Activated naive CD4-positive, alpha-beta T cell treated with anti-CD3 and anti-CD28 coated beads, Interleukin-2, amount 50 U/mL, for 72 hours (primary cell): ENCODE measurements at places on chromosomes 1 and 21. TPM values are rescaled to one million over a fixed set of nuclear protein-coding genes. Genes with fewer than 3 reads are reported as not detected.

The WNT3A gene
- total RNA-seq: 0.08 TPM

The GPR37L1 gene
- total RNA-seq: not detected

The KCNH1 gene
- total RNA-seq: not detected

The IRF6 gene
- total RNA-seq: 1.0 TPM

The TMOD4 gene
- 0.78 TPM for total RNA-seq

The SAMSN1 gene
- total RNA-seq: 74.5 TPM

The CLCA1 gene
- total RNA-seq: not detected

The SYT11 gene
- 20.9 TPM for total RNA-seq

The COL8A2 gene
- total RNA-seq: 0.11 TPM

The LINGO4 gene
- 0.72 TPM for total RNA-seq

The KRTAP21-2 gene
- total RNA-seq: not detected

GRCh38 chr1:180027949-180028445, 73.4 kb downstream of the CEP350 start:
- DNase-seq: no peak

DNA sequence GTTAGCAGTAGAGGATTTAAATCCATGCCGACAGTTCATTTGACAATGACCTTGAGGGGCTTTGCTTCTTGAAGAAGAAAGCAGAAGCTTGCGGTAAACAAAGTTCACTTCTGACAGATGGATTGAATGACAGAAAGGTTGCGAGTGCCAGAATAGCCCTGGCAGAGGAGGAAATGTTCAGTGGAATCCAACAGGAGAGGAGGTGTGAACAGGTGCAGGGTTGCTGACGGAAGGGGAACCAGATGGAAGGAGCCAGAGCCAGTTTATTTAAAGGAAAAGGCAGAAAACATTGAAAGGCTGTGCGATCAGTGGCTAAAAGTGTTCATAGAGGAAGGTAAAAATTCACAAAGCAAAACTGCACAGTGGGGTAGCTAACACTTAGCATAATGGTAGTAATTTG, 141.0 kb downstream of the SDCCAG8 start:
- no peak for DNase-seq

DNA sequence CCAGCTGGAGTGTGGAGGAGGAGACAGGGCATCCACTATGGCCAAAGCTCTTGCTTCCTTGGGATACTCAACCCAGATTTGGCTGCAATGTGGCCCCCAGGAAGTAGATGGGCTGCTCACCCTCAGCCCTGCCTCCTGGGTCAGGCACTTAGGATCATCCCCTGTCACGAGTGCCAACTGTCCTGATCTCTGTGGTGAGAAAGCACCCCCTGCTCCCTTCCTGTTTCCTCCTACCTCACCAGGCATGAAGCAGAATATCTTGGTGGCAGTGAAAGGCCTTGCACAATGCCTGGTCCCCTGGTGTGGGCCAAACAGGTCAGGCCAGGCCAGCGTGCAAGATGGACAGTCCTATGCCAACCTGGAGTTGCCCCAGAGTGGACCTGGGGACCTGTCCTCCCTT, 211.7 kb downstream of the GRIK3 start:
- DNase-seq: no peak

GRCh38 chr21:33650230-33650629, 7.9 kb downstream of the ITSN1 start:
- no peak for DNase-seq

DNA sequence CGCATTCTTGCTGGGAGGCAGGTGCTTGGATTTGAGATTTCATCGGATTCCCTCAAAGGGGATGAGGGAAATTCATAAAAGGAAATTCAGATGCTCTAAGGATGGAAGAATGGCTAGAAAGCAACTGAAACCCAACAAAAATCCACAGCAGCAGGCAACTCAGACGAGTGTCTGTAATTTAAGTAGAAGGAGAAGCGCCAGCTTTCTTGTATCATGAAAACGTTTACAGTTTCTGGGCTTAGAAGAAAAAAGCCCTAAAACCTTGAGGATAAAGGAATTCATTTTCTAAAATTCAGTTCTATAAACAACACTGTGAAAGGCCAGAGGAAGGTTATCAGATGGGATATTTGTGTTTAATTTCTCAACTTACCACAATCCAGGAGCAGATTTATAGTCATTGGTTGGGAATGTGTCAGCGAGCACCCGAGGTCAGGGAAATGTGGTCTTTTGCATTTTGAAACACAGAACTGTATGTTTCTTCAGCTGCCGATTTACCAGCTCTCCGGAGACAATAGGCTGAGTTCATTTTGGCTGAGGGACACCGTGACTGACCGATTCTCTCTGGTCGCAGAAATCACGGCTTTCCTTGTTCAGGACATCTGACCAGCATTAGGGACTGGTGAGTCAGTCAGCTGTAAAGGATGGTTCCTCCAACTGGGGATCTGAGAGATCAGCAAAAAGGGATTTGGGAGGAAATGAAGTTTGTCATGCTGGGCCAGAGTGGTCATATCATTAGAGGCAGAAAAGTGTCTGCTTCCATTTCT, 111.6 kb upstream of the ERRFI1 start:
- no peak for DNase-seq

DNA sequence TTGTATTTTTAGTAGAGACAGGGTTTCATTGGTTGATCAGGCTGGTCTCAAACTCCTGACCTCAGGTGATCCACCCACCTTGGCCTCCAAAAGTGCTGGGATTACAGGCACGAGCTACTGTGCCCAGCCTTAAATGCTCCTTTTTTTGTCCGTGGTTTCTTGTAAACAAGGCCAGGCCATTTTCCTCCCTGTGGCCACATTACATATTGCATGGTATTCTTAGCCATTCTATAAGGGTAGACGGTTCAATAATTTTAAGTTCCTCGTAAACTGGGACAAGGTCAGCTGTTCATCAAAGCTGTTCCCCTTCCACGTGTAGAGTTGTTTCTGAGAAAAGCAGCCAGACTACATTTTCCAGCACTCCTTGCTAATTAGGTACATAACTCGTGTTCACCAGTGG, 10.3 kb upstream of the LUZP1 start:
- DNase-seq: no peak

- no peak for DNase-seq
Measured at GRCh38 chr1:93446837-93447451, 974 bp upstream of the FNBP1L start.

GRCh38 chr1:174239541-174239940, 80.2 kb downstream of the RABGAP1L start:
- DNase-seq: no peak

DNA sequence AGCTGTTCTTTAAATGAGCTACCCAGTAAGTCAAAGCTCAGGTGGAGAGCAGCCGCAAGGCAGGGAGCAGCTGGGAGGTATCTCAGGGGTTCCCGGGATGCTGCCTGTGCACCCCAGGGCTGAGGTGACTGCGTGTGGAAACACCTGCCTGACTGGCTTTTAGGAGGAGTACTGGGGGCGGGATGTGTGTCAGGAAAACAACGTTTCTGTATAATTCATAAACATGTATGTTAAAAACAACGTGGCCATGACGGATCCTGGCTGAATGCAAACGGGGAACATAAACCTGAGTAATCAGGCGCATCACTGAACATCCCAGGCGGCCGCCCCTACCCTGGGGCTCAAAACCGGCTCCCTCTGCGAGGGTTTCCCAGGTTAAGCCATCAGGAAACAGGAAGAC, 1.5 kb downstream of the C1orf159 start:
- peak; percentile 41 for DNase-seq

GRCh38 chr21:33642896-33643657, 776 bp downstream of the ITSN1 start:
- DNase-seq: no peak

DNA sequence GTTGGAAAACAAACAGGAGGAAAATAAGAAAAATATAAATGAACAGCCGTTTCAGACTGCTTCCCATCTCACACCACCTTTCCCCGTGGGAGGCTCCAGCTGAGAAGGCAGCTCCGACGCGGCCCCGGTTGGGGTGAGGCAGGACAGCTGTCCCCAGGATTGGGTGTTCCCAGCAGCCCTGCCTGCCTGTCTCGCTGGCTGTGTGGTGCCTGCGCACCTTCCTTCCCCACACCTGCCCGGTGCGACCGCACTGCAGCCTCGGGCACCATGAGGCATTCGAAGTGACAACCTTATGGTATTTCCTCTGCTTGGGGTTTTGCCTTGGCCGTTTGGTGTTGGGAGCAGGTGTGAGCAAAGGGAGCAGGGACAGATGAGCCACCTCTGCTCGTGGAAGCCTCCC, 161.6 kb downstream of the PRDM16 start:
- DNase-seq: no peak

- no peak for DNase-seq
Measured at GRCh38 chr1:33161061-33161681, 20.7 kb downstream of the TRIM62 start.

DNA sequence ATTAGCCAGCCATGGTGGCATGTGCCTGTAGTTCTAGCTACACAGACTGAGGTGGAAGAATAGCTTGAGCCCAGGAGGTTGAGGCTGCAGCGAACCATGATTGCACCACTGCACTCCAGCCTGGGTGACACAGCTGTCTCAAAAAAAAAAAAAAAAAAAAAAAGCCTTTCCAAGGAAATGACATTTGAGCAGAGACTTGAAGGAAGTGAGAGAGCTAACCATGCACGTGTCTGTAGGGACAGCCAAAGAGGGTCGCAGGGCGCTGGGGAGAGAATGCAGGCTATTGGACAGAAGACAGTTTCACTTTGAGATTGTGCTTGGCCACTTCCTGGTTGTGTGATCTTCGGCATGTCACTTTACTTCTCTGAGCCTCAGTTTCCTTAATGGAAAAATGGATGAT, 6.8 kb downstream of the HCRTR1 start:
- no peak for DNase-seq

DNA sequence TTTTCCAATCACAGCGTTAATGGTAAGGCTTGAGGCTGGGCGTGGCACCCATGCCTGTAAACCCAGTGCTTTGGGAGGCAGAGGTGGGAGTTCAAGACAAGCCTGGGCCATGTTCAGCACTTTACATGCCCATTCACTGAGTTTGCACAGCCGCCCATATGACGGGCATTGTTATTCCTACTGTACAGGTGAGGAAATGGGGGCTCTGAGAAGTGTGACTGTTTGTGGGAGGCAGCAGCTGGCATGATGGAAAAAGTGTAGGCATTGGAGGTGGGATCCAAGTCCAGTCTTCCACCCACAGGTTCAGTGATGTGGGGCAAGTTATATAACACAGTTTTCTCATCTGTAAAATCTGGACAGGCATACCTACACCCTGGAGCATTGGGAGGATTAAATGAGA, 445.9 kb downstream of the KIF26B start:
- no peak for DNase-seq

- DNase-seq: no peak
Measured at GRCh38 chr1:42658877-42659337, 684 bp downstream of the PPIH start.

- peak; percentile 73 for DNase-seq
Measured at GRCh38 chr1:26285366-26286063, 5.6 kb downstream of the SH3BGRL3 start.

- no peak for DNase-seq
Measured at GRCh38 chr1:29084196-29084521, 39.5 kb downstream of the TMEM200B start.

DNA sequence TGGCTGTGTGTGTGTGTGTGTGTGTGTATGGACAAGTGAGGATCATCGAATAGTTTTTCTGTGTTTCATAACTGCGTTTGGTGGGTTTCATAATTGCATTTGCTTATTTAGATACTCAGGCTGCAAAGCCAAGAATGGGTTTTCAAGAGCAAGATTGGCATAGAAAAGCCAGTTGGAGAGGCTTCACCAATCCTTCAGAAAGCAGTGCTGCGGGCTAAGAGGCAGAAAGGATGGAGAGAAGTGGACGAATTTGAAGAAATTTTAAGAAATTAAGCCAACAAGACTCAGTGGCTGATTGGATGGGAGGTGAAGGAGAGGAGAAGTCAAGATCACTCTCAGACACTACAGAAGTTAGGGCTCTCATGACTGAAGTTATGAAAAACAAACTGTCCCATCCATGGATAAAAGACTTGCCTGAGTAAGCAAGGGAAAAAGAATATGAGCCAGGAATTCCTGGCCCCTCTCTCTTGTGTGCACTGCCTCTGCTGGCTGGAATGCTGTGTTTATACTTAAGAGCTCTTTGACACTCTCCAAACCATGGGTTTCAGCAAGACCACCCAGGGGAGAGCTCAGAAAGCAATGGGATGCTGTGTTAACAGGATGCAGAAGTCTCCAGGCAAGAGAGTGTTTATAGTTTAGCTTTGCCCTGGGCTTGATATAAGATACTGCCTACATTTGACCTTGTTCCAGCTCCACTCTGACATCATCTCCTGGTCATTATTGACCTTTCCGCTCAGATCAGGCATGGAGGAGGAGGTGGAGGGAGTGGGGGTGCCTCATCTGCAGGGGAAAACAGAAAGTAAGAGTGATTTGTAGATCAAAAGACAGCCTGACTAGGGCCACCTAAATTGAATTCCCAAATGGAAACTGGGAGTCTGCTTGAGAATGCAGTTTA, 232.0 kb upstream of the PLXNA2 start:
- no peak for DNase-seq

DNA sequence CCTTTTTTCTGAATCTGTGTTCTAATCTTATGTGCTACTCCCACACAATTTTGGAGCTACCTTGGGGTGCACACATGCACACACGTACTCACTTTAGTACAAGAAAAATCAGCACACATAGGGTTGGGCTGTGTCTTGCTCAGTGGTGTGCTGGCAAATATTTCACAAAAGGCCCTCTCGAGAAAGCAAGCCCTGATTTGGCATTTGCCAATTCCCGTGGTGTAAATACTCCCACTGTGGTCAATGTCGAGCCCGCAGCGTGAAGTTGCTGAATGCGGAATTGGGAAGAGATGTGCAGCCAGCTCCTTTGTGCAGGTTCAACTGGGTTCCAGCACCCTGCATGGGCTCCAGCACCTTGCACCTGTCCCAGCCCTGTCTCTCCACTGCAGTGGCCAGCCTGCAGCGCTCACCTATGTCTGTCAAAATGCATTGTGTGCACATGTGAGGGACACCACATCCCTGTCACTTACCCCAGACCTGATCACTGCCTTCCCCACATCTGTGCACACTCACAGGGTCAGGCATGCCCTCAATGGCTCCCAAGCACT, 78.4 kb upstream of the WNT4 start:
- DNase-seq: no peak

DNA sequence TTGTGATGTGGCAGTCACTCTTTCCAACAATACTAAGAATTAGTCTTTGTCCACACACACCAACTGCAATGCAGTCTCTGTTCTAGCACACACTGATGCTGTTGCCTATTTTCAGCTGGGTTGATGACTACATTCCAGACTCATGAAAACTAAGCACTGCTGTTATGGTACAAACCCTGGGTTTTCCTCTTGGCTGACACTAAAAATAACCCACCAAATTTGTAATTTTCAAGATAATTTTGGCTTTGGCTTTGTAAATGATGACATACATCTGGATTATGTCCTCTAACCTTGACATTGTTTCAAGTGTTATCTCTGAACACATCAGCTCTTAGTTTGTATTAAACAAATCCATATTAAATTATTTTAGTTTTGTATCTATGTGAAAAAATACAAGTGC, 444.8 kb downstream of the PTPRC start:
- no peak for DNase-seq
